ENCODE measurements at places on chromosomes 7 and 10.

GRCh38 chr10:48768926-48769325 lies 84.3 kb downstream of the WDFY4 start:
- no peak for DNase-seq

DNA sequence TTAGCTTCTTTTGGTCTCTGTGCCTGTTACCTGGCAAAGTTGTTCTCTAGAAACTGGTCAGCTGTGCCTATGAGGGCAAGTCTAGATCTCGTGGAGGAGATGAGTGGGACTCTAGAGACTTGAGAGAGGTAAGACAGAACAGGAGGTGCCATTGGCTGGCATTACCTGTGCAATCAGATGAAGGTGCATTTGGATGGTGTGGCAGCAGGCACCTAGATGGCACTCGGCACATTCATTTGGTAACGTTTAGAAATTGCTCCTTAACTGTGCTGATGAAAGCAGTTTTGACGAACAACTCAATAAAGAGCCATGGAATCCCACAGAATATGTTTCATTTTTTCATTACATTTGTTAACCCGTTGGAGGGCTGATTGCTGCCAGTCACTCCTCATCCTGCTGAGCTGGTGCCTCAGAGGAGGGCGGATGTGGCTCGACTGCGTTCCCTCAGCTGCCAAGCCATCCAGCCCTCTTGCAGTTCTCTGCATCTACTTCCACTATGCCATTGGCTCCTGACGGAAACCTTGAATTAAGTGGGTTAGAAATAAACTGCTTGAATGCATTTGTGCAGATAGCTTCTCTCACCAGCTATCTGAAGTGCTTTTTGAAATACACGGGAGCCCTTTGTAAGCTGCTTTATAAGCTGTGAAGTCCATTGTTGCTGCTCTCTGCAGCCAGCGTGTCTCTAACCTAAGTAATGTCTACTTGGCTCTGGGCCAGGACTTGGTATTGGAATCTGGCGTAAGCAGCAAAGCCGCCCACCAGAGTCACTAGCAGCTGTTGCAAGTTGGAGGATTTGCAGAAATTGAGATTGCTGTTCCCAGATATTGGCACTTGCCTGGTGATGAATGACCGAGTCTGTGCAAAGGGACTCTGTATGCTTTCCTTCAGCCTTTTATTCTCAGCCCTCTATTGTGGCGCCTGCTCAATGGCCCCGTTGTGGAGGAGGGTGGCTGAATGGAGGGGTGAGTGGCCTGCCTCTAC lies 87.4 kb downstream of the LRRC4 start:
- peak; percentile 63 for DNase-seq

DNA sequence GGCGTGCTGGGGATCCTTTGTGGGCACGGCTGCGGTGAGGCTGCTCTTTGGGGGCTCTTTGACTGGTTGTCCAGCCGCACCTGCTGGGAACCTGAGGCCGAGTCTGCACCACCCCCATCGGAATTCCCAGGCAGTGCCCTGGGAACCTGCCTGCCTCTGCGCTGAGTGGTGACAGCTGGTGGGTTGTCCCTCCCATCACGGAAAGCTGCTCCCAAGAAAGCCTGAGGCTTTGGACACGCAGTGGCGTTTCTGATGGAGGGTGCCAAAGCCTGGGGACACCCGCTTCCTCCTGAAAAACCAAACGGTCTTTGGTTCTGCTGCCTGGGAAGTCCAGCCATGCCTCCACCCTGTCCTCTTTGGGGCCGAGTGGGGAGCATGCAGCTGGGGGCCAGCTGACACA lies 21.4 kb upstream of the SHH start:
- no peak for DNase-seq

DNA sequence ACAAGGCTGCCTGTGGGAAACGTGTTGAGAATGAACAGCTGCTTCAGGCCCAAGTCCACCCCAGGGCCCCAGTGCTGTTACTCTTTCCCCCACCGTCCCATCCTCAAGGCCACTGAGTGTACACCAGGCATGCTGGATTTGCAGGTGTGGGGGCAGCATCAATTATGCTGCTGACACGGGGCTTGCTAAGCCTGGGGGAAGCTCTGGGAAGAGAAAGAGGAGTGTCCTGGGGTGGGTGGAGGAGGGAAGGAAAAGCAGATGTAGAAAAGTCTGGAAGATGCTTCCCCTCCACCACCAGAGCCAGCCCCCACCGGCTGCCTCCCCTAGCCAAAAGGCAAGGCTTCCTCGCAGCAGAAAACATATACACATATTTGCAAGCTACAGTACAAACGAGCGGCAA lies 153.9 kb downstream of the CDH23 start:
- no peak for DNase-seq

GRCh38 chr7:134454277-134454676 lies 4.6 kb downstream of the AKR1B1 start:
- DNase-seq, result no peak

DNA sequence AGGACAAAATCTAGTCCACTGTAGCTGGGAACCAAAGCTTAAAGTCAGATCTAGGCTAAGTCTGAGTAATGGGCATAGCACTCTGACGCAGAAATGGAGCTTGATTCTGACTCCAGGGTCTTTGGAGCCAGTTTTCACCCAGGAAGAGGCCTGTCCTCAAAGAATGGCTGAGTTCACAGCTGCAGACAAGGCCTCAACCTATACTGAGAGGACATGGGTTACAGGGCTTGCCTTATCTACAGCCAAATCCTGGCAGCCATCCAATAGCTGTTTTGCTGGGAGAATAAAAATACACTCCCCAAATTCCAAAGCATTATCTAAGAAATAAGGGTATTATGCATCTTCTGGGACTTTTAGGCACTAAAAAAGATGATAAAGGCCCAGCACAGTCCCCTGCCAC lies 154.8 kb downstream of the RAPGEF5 start:
- no peak for DNase-seq

GRCh38 chr10:130986846-130987245 lies 324.7 kb downstream of the TCERG1L start:
- no peak for DNase-seq

GRCh38 chr7:119724041-119724792 lies 548.8 kb upstream of the KCND2 start:
- no peak for DNase-seq

DNA sequence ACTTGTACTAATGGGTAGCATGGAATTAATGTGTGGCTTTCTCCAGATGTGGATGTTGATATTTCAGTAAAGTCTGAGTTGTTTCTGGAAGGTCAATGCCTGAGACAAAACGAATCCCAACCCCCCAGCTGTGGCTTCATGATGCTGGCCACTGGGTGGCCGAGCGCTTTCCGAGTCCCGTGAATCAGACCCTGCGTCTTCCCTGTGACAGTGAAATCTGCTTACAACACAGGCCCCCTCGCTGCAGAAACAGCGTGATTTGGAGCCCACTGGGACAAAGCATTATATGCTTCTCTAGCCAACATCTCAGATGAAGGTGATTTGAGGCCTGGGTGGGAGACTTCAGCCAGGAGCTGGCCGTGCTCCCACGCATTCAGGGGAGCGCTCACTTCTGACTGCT lies 124.7 kb downstream of the WDR37 start:
- DNase-seq, result no peak

- DNase-seq, result no peak
Observed at GRCh38 chr10:104144931-104145330, 23.0 kb downstream of the SFR1 start.

GRCh38 chr10:77618117-77618516 lies 19.5 kb downstream of the KCNMA1 start:
- DNase-seq, result no peak

- DNase-seq, result peak; percentile 49
Observed at GRCh38 chr10:90321132-90321816, 536.6 kb downstream of the HTR7 start.

DNA sequence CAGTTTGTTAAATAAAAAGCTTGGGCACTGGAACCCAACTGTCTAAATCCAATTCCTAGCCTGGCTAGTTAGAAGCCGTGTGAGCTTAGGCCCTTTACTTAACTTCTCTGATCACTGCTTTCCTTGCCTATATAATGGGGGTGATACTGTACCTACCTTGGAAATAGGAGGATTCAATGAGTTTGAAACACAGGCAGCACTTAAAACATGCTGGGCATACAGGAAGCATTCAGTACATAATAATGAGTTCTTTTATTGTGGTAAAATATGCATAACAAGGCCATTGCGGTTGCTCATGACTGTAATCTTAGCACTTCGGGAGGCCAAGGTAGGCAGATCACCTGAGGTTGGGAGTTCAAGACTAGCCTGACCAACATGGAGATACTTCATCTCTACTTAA lies 47.4 kb upstream of the SEPHS1 start:
- DNase-seq, result no peak

DNA sequence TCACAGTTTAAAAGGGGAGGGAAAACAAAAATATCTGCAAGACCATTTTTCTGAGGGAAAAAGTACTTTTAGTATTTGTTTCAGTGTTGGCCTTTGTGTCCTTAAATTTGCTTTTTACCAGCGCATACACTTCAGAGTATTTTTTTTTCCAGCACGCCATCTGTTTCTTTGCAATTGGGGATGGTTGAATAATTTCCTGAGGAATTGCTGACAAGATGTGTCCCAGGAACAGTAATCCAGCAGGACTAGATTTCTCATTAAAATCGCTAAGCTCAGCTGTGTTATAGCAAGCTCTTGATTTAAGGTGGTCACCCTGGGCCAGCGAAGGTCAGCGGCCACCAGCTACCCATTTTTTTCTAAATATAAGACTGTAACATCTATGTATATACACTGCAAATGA lies 156.9 kb upstream of the RHOBTB1 start:
- no peak for DNase-seq

DNA sequence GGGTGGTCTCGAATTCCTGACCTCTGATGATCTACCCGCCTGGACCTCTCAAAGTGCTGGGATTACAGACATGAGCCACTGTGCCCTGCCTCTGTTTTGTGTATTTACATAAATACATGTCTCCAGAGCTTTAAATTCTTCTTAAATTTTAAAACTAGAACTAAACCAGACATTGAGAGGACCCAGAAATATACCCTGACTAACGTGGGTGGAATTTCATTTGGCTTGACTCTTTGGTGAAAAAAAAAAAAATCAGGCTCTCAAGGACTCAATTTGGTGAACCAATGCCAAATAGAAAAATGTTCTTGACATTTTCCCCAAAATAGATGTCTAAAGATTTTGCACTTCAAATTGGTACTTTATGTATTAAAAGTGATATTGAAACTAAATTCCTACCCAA lies 16.6 kb upstream of the FAS start:
- DNase-seq, result peak; percentile 48

GRCh38 chr10:127968659-127969058 lies 61.8 kb downstream of the PTPRE start:
- no peak for DNase-seq

DNA sequence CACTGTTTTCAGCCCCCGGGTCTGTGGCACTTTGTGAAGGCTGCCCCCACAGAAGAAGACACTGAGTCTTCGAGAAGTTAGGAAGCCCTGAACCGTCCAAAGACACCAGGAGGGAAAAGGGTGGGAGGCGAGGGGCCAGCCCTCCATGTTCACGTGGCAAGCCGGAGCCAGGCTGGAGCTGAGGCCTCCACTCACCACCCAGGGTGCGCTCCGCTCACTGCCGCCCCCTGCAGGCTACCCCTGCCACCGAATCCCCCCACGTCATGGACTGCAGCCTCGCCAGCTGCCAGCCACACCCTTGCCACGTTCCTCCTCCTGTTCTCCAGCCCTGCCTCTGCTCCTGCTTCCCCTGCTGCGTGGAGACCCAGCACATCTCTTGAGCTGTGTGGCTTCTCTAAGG lies 59.0 kb upstream of the EN2 start:
- no peak for DNase-seq

DNA sequence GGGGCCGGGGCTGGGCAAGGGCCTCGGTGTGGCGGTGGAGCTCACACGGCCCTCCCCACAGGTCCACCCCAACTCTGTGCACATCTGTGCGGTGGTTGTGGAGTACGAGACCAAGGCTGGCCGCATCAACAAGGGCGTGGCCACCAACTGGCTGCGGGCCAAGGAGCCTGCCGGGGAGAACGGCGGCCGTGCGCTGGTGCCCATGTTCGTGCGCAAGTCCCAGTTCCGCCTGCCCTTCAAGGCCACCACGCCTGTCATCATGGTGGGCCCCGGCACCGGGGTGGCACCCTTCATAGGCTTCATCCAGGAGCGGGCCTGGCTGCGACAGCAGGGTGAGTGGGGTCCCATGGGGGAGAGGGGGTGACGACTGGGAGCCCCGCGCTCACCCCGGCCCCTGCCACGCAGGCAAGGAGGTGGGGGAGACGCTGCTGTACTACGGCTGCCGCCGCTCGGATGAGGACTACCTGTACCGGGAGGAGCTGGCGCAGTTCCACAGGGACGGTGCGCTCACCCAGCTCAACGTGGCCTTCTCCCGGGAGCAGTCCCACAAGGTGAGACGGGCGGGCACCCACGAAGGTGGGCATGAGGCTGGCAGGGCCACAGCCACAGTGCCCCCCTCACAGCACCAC lies 8.8 kb downstream of the TMEM120A start:
- DNase-seq, result no peak

DNA sequence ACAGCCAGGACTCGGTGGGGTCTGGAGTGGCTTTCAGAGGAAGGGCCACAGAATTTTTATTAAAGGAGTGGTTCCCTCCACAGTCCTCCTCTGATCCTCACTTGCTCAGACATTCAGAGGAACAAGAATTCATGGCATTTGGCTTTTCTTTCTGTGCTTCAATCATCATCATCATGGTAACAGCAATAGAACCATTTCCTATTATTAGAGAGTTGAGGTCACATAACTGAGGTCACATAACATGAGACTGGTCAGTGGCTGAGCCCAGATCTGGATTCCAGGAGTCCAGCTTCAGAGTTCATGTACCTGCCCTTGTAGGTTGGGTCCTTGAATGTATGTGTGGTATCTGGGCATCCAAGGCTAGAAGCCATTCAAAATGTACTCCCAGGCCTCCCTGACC lies 177.3 kb upstream of the GRB10 start:
- no peak for DNase-seq

- DNase-seq, result peak; percentile 75
Observed at GRCh38 chr10:115082506-115082905, 10.7 kb upstream of the ATRNL1 start.

DNA sequence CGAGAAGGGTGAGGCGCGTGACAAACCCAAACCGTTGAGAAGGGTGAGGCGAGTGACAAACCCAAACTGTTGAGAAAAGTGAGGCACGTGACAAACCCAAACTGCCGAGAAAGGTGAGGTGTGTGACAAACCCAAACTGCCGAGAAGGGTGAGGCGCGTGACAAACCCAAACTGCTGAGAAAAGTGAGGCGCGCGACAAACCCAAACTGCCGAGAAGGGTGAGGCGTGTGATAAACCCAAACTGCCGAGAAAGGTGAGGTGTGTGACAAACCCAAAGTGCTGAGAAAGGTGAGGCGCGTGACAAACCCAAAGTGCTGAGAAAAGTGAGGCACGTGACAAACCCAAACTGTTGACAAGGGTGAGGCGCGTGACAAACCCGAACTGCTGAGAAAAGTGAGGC lies 25.0 kb downstream of the ESYT2 start:
- DNase-seq, result no peak

Data from fibroblast of skin of right quadriceps (primary cell).